ENCODE measurements at places on chromosomes 2 and 18.

- peaks cover 15% of the 10 kb centered on the region for H3K36me3 ChIP-seq
- H3K27ac ChIP-seq = no peak overlapping the region
- H3K27me3 ChIP-seq = no peaks in the 10 kb centered on the region
- no peak overlapping the region for H3K4me3 ChIP-seq
- DNase-seq = no peak
Observed at GRCh38 chr18:45037618-45038017, 356.9 kb downstream of the SETBP1 start.

DNA sequence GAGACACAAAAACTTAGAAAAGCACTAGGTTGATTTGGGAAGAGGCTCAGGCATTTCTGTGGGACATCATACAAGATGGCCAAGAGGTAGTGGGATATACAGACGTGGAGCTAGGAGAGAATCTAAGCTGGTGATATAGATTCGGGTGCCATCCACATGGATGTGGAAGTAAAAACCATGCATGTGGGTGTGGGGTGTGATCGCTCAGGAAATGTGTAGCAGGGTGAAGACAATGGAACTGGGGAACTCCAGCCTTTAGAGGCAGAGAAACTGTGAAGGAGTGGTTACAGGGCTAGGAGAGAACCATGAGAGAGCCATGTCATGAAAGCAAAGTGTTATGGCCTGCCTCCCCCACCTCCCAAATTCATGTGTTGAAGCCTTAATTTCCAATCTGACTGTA is 43.0 kb upstream of the CTLA4 start:
- no peaks in the 10 kb centered on the region for H3K4me1 ChIP-seq
- peaks cover 22% of the 10 kb centered on the region for H3K27me3 ChIP-seq
- H3K36me3 ChIP-seq = no peaks in the 10 kb centered on the region
- no peak overlapping the region for H3K27ac ChIP-seq
- no peak for DNase-seq

- no peak overlapping the region for H3K4me3 ChIP-seq
- no peak for DNase-seq
- no peak overlapping the region for H3K27ac ChIP-seq
Observed at GRCh38 chr2:45833968-45834344, 182.5 kb downstream of the PRKCE start.

DNA sequence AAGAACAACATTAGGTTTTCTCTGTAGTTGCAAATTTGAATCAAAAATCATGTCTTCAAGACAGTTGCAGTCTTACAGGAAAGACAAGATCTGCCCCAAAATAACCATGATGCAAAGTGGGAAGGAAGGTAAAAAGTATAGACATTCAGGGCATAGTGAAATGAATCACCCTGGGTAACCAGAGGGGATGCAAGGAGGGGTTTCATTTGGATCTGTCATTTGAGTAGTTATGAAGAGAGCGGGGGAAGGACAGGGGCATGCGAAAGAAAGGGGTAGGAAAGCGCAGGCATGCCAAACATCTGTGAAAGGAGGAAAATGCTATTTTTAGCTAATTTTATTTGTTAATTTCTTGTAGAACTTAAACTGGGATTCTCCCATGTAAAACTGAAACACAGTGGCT is 219.1 kb upstream of the BOD1L2 start:
- no peaks in the 10 kb centered on the region for H3K36me3 ChIP-seq
- H3K27me3 ChIP-seq = no peaks in the 10 kb centered on the region
- DNase-seq = no peak

DNA sequence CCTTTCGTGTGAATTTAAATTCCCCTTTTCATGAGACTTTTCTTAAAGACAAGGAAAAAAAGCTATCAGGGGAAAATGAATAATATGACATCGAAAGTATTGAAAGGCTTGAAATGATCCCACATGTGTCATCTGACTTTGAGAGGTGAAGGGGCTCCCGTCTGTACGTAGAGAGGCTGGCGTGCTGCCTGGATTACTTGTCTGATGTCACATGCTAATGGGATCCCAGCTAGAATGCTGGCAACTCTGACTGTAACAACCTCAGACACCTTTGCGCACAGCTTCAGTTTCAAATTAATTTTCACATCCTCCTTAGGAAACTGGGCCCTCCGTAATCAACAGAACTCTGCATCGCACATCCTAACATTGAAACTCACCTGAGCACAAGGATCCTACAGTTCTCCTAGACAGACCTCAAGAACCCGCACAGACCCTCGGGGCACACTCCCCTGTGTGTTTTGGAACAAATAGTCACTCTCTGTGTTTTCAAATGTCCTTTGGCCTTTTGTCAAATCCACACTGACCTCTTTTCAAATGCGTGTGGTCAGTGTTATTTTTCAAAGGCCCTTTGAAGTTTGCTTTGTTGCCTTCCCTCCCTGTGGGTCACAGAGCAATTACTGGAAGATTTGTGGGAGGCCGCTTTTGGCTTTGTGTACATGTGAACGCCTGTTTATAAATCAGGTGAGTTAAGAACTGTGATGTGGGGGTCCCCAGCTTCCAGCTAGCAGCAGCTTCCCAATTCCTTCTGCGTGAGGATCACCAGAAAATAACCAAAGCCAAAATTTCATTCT is 65.9 kb downstream of the IL1R2 start:
- no peak overlapping the region for H3K4me3 ChIP-seq
- H3K4me1 ChIP-seq = peaks cover 24% of the 10 kb centered on the region
- H3K27me3 ChIP-seq = no peaks in the 10 kb centered on the region
- H3K36me3 ChIP-seq = no peaks in the 10 kb centered on the region
- H3K27ac ChIP-seq = peak overlapping the region; percentile 32

GRCh38 chr2:181697126-181697525 is 16.8 kb upstream of the NEUROD1 start:
- peaks cover 67% of the 10 kb centered on the region for H3K27me3 ChIP-seq
- no peak overlapping the region for H3K4me3 ChIP-seq
- H3K4me1 ChIP-seq = no peaks in the 10 kb centered on the region
- no peak overlapping the region for H3K27ac ChIP-seq

DNA sequence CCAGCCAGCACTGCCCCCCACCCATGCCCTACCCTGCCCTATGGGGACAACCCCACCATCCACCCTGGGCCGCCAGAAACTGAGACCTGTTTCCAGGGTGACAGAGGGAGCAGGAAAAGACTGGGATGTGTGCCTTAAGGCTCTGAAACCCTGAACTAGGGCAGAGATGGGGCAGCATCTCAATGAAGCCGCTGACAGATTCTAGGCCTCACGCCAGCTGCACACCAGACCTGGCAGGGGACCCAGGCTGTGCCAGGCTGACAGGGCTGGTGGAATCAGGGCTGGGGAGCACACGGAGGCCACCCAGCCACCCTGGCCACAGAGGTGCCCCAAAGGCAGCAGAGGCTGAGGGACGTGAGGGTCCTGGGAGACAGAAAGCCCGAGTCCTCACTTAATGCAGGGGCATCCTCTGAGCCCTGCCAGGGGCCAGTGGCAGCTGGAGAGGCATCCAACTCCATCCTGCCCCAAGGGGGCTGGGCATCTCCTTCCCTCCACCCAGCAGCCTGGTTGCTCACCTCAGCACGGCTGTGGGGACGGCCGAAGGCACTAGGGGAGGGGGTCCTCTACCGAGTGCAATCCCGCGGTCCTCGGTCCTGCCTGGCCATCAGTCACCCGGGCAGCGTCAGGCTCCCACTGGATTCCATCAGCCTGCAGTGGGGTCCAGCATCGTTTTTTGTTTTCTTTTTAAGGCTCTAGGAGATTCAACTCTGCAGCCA is 169.2 kb downstream of the ZFP36L2 start:
- H3K27me3 ChIP-seq = no peaks in the 10 kb centered on the region
- no peak overlapping the region for H3K4me3 ChIP-seq
- H3K36me3 ChIP-seq = peaks cover 7% of the 10 kb centered on the region

DNA sequence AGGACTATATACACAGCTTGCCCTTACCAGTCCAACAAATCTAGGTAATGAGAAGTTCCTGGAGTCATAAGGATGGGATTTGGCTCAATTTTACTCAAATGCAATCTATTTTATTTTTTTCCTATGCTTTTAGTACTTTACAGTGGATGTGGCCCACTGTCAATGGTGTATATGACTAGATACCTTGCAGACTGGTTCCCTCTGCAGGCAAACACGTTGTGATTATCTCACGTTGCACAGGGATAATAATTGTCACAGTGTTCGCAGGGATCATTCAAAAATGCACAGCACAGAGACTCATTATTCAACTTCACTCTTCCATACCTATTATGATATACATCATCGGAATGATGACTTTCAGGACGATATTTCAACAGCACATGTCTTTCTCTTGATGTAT is 359.7 kb downstream of the MBD2 start:
- no peak for DNase-seq
- no peak overlapping the region for H3K4me3 ChIP-seq
- H3K27ac ChIP-seq = no peak overlapping the region
- H3K4me1 ChIP-seq = no peaks in the 10 kb centered on the region
- H3K36me3 ChIP-seq = no peaks in the 10 kb centered on the region

GRCh38 chr2:171057575-171057974 is 103.1 kb downstream of the TLK1 start:
- DNase-seq = no peak
- H3K27me3 ChIP-seq = no peaks in the 10 kb centered on the region

GRCh38 chr2:3182848-3183247 is 194.8 kb downstream of the EIPR1 start:
- no peak overlapping the region for H3K4me3 ChIP-seq
- no peaks in the 10 kb centered on the region for H3K27me3 ChIP-seq
- H3K27ac ChIP-seq = no peak overlapping the region
- DNase-seq = no peak
- H3K4me1 ChIP-seq = no peaks in the 10 kb centered on the region

DNA sequence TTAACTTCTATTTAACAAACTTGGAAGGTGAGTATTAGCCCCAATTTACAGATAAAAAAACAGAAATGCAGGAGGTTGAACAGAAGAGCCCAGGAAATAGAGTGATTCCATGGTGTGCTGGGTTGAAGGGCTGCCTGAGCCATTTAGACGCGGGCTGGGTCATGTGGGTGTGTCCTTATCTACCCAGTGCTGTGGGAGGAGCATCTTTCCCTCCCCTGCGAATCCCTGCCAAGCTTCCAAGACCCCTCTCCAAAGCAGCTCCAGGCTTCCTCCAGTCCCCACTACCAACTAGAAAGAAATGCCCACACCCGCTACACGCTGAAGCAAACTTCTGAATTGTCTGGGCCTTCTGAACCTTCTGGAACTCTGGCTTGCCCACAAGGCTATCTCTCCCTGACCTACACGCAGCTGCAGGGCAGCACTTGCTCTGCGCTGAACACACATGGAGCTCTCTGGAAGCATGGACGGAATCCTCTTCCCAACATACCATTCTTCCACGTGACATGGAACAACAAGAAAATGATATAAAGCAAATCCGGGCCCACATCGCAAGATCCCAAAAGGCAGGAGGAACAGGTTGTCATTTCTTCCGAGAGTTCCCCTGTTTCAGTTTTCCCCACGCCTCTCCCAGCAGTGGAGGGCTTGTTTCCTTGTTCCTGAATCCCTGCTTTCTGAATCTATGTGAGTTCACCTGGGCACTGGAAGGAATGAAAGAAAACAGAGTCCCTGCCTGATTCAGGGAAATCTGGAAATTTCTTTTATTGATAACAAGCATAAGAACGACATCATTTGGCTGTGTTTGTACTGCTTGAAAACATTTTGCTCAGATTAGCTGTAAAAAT is 562.7 kb upstream of the ID2 start:
- no peak overlapping the region for H3K4me3 ChIP-seq
- H3K27me3 ChIP-seq = no peaks in the 10 kb centered on the region
- H3K27ac ChIP-seq = peak overlapping the region; percentile 95
- H3K4me1 ChIP-seq = peaks cover 53% of the 10 kb centered on the region

- H3K4me3 ChIP-seq = no peak overlapping the region
- no peak for DNase-seq
- H3K27ac ChIP-seq = no peak overlapping the region
- H3K4me1 ChIP-seq = peaks cover 24% of the 10 kb centered on the region
Observed at GRCh38 chr2:189834059-189834458, 49.8 kb downstream of the PMS1 start.

DNA sequence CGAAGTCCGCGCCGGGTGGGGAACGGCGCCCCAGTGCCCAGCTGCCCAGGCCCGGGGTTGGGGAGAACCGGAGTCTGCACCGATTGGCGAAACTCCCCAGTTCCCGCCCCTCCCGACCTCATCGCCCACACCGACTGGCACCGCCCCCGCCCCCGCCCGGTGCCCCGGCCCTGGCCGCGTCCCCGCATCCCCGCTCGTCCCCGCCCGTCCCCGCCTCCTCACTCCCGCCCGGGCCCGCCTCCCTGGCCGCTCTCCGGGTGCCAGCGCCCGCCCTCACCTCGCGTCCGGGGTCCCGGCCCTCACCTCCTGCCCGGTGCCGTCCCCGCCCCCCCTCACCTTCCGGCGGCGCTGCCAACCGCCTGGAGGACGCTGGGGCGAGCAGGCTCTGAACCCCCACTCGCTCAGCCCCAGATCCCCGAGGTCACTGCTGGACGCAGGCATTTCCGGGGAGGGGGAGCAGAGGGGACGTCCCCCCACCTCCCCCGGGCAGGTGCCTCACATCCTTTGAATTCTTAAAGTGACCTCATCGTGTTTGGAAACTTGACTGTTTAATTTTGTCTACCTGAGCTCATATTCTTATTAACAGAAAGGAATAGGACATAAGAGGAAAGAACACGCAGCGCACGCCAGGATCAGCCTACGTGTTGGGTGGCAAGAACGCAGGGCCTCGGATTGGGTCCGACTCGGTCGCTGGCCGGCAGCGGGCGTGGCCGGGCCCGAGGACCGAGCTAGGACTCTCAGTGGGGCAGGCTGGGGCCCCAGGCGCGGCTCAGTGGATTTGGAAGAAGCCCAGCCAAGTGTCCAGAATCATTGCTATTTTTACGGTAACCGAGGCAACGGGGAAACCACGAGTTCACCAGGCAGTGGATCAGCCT is at the start of gene FAM110C:
Gene FAM110C (minus strand): TSS at position 35 of the 875 bp plus-strand sequence. CDS start 120 bp downstream, outside the sequence.
- peaks cover 74% of the 10 kb centered on the region for H3K27me3 ChIP-seq
- H3K4me3 ChIP-seq = peak within 1 kb of the TSS; percentile 83
- DNase-seq = peak; percentile 42

DNA sequence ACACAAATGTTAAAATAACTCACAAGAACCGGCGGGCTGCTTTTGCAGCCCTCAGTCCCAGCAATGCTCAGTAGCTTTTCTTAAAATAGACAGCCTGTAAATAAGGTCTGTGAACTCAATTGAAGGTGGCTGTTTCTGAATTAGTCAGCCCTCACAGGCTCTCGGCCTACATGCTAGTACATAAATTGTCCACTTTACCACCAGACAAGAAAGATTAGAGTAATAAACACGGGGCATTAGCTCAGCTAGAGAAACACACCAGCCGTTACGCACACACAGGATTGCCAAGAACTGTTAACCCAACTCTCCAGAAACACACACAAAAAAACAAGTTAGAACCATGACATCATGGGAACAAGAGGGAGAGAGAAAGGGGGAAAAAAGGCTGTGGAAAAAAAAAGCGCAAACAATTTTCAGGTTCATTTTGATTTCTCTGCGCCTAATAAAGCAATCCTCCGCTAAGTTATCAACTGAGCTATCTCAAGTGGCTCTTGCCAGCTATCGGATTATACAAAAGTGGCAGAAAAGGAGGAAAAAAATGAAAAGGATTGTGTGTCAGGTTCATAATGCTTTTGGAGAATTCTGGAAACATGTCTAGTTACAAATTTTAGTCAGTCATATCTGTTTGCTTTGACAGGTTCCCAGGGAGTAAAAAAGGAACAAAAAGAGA is 89.1 kb downstream of the ZEB2 start:
- peaks cover 14% of the 10 kb centered on the region for H3K36me3 ChIP-seq
- H3K4me1 ChIP-seq = peaks cover 21% of the 10 kb centered on the region
- H3K27me3 ChIP-seq = no peaks in the 10 kb centered on the region
- H3K4me3 ChIP-seq = no peak overlapping the region
- H3K27ac ChIP-seq = no peak overlapping the region
- no peak for DNase-seq
